Right lung (tissue), 10 donors: ENCODE measurements at places on chromosomes 7 and 10. TPM values are rescaled to one million over a fixed set of nuclear protein-coding genes. Genes with fewer than 3 reads are reported as not detected.
A peak's percentile ranks its signal among the peaks of the same experiment; 100 is the strongest.

- DNase-seq: no peak
These were observed 882 bp upstream of the LRRC61 start for GRCh38 chr7:150322114-150322832.

The BNIP3 gene
- 39.1 TPM for polyA plus RNA-seq

GRCh38 chr10:28564905-28565304, 32.0 kb downstream of the WAC start:
- no peak for DNase-seq

GRCh38 chr7:127290801-127291361, 38.1 kb upstream of the GRM8 start:
- no peak for DNase-seq

DNA sequence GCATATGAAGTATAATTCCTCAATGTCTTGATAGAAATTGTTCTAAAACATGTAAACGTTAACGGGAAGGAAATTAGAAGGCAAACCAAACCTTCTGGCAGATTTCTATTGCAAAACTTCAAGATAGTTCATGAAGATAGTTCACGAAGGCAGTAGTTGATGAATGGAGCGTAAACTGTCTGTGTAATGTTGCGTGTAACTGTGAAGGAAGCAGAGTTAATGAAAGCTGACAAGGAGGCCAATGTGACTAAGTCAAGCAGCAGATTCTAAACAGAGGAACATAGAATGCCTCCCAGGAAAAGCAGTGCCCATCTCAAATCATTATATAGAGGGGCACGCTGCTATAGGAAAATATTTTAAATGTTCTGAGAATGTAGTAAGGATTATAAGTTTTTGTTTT, 659.7 kb upstream of the IGFBP3 start:
- DNase-seq: no peak

The GATA3 gene
- polyA plus RNA-seq: 2.1 TPM

The CDH23 gene
- polyA plus RNA-seq: 2.9 TPM

- DNase-seq: peak; percentile 51
These were observed 163.3 kb downstream of the GRID1 start for GRCh38 chr10:86203162-86203905.

The AVPI1 gene
- 4.5 TPM for polyA plus RNA-seq

The TSPAN33 gene
- polyA plus RNA-seq: 7.8 TPM

- DNase-seq: no peak
These were observed 157.5 kb downstream of the LYZL1 start for GRCh38 chr10:29446327-29446726.

The GDF10 gene
- polyA plus RNA-seq: 109 TPM

GRCh38 chr10:86707505-86707904, 39.2 kb downstream of the LDB3 start:
- DNase-seq: no peak

GRCh38 chr10:104342941-104343411, 4.7 kb upstream of the ITPRIP start:
- no peak for DNase-seq

- no peak for DNase-seq
These were observed 167.2 kb downstream of the FRMD4A start for GRCh38 chr10:14163377-14164086.

The NEURL1 gene
- polyA plus RNA-seq: 2.7 TPM

The ZNF853 gene
- 15.3 TPM for polyA plus RNA-seq

- DNase-seq: no peak
These were observed 26.4 kb downstream of the C10orf120 start for GRCh38 chr10:122673269-122673668.

GRCh38 chr7:130136579-130137167, 66.3 kb downstream of the KLHDC10 start:
- DNase-seq: no peak

The OR2A1 gene
- polyA plus RNA-seq: 1.4 TPM

GRCh38 chr10:34601691-34602090, 213.4 kb downstream of the PARD3 start:
- no peak for DNase-seq

The CABCOCO1 gene
- polyA plus RNA-seq: 6.4 TPM

DNA sequence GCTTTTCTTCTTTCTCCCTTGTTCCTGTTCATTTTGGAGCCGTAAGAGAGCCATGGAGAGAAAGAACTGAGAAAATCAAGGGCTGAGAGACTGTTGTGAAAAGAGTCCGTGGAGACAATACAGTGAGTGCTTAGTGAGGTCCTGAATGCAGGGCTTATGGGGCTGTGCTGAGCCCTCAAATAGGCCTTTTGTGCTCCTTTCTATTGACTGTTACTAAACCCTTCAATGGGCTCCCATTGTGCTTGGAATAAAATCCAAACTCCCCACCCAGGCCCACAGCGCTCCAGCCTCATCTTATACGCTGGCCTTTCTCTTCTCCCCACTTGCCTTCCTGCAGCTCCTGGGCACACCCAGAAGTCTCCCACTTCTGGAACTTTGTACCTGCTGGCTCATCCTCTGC, 243.1 kb upstream of the HABP2 start:
- DNase-seq: no peak

DNA sequence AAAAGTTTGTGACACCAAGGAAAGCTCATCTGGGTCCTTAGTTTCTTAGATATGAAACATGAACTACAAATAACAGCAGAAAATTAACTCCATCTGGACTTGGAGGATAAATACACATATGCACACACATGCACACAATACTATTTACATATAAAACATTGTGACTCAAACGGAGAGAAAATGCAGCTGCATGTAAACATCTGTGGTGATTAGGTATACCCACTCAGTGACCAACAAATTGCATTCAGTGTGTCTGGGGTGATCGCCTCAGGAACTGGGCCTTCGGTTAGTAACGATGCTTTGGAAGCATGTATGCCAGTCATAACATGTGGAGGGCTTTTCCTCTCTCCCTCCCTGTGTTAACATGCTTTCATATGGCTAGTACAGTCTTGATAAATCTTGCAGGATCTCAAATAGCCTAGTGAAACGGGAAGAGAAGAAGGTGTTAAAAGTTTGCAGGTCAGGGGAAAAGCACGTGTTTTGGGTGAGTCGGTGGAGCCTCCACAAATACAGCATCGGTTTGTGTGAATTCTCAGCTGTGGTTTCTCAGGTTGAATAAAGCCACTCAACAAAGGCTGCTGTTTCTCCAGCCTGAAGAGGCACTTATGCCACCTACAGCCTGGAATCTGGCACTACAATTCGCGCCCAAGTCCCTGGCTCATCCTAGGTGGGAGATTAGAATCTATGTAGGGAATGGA, 8.7 kb upstream of the GLRX3 start:
- DNase-seq: peak; percentile 40

The SEMA4G gene
- 32.8 TPM for polyA plus RNA-seq

DNA sequence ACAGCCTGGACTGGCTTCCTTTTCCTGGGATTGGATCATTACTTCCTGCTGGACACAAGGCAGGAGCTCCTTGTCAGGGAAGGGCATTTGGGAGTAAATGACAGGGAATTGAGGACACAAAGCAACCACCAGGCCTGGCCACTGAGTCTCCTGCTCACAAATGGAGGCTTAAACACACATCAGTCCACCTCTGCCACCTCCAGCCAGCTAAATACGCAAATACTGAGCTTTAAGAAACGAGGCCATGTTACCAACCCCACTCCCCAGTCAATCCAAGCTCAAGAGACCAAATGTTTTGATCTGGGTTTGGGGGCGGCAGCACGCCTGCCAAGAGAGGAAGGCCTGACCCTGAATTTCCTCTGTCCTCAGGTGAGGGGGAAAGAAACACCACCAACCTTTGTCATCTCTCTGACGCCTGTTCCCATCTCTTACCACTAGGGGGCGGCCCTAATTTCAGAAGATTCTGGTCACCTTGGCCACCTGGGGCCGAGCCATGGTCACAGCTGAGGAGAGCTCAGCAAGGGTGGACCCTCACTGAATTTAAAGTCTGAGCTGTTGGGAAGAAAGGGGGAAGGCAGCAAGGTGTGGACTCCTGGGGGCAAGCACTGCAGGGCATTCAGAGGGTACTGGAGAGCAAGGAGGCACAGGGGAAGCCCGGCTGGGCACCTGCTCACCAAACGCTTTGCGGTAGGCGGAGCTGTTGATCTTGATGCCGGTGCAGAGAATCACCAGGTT, 16.5 kb downstream of the AIFM2 start:
- peak; percentile 11 for DNase-seq

GRCh38 chr10:3064423-3064822, 2.9 kb upstream of the PFKP start:
- no peak for DNase-seq

DNA sequence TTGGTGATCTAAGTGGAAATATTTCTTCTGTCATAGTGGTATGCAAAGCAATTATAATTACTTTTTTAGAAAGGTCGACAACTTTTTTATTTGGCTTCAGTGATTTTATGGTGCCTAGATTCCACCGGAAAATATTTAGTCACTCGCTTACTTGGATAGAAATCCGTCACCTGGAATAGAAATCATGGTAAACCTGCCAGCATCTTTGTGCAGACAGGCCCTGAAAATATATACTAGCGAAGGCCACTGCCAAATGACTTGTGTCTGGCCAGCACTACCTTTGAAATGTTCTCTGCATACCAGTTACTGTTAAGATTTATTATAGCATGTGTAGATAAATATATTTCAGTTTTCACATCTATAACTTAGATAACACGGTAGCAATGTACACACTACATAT, 226.4 kb downstream of the AGMO start:
- DNase-seq: no peak

The NANOS1 gene
- polyA plus RNA-seq: 4.4 TPM

The CDHR3 gene
- 30.4 TPM for polyA plus RNA-seq

GRCh38 chr7:4655311-4655710, 26.8 kb upstream of the FOXK1 start:
- DNase-seq: no peak

DNA sequence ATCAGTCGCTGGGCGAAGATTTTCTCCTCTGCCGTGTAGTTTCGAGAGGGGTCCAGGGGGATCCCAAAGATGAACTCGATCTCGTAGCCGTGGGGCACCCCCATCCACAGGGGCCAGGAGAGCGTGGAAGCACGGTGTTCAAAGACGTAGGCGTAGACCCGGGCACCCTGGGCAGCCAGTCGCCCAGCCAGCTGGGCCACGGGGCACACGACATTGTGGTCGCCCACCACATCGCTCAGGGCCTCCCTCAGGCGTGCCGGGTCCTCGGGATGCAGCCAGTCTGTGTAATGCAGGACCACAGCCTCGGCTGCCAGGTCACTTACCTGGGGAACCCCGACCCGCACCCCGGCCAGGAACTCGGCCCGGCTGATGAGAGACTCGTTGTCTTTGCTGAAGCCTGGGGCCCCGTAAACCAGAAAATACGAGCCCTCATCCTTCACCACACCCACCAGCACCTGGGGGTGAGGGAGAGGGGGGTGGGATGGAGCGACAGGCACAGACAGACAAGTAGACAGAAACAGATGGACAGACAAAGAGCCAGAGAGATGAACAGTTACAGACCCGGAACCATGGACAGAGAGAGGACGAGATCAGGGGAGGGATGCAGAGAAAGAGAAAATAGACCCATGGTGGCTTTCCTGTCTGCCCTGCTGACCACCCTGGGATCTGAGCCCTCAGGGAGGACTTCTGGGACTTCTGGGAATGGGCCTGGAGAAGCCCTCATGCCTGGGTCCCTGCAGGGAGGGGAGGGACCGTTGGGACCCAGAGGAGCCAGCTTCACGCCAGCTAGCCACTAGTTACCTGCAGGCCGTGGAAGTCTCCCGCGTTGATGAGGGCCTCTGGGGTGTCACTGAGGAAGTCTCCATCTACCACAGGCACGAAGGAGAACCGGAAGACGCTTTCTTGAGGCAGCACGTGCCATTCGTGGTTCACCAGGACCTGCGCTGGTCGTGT, 3.0 kb downstream of the ACHE start:
- DNase-seq: no peak

The DLG5 gene
- polyA plus RNA-seq: 53.2 TPM

GRCh38 chr7:78311181-78311580, 512.6 kb downstream of the PHTF2 start:
- DNase-seq: no peak

The HOXA4 gene
- 36.2 TPM for polyA plus RNA-seq

DNA sequence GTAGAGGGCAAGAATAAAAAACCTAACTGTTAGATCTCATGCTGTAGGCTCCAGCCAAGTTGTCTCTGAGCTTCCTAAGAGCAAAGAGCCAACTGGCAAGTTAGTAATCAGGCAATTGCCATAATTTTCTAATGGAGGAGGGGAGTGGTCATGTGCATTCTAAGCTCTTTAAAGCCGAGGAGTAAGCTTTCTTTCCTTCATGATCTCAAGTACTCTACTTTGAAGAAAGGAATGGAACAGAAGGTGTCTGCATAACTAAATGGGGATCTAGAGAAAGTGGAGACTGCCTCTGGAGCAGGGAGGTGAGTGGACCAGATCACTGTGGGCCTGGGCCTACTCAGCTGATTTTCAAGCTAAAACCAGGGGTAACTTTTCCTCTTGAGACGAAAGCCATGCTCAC, 37.7 kb upstream of the TOMM7 start:
- no peak for DNase-seq

The CAV1 gene
- 305 TPM for polyA plus RNA-seq

GRCh38 chr7:23418046-23418445, 52.2 kb downstream of the IGF2BP3 start:
- peak; percentile 42 for DNase-seq

The CAMK1D gene
- 4.6 TPM for polyA plus RNA-seq

GRCh38 chr10:70742537-70743429, 42.4 kb downstream of the TBATA start:
- DNase-seq: peak; percentile 90

GRCh38 chr7:1516586-1517251, 12.5 kb upstream of the INTS1 start:
- no peak for DNase-seq

The CACNB2 gene
- polyA plus RNA-seq: 16.3 TPM

DNA sequence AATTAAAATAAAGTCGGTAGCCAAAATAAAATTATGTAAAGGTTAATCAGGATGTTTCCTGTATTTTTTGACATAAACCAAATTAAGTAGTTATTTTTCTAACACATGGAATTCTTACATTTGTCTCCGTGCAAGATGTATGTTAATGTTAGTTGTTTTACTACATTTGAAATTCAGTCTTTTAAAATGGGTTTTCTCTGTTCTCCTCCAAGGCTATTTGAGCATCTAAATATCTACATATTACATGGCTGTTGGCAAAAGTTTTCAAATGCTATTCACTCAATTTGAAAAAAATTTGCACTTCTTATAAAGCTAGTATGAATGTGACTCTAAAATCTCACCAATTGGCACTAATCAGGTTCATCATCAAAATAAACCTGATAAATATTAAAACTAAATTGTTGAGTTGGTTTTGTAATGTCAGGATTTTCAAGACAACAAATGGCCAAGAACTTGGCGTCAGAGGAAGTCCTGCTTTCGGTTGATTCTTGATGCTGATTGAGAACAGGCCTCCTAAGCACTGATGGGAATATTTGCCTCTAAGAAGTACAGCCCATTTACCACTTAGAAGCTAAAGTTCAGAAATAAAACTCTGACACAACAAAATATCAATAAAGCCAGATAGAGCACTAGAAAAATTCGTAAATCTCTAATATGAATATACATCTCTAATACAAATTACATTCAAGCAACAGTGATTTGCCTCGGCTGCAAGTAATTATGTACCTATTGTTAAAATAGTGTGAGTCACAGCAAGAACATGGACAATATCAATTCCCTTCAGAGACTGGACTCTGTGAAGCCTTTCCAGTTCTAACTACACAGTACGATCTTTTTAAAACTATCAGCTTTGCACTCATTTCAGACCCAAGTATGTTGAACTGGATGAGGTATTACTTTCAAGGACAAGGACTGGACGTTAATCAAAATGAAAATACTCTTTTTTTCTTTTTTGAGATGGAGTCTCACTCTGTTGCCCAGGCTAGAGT, 733.1 kb upstream of the C7orf33 start:
- DNase-seq: no peak

- no peak for DNase-seq
These were observed 141.6 kb downstream of the PKD1L1 start for GRCh38 chr7:47806701-47807103.

The ADAM22 gene
- polyA plus RNA-seq: 19.3 TPM

The ELFN1 gene
- 2.7 TPM for polyA plus RNA-seq

GRCh38 chr10:25125201-25125611, 49.6 kb upstream of the GPR158 start:
- DNase-seq: no peak

The CADPS2 gene
- polyA plus RNA-seq: 64.4 TPM
